ENCODE measurements at places on chromosomes 16 and 17. TPM values are rescaled to one million over a fixed set of nuclear protein-coding genes. Genes with fewer than 3 reads are reported as not detected.

DNA sequence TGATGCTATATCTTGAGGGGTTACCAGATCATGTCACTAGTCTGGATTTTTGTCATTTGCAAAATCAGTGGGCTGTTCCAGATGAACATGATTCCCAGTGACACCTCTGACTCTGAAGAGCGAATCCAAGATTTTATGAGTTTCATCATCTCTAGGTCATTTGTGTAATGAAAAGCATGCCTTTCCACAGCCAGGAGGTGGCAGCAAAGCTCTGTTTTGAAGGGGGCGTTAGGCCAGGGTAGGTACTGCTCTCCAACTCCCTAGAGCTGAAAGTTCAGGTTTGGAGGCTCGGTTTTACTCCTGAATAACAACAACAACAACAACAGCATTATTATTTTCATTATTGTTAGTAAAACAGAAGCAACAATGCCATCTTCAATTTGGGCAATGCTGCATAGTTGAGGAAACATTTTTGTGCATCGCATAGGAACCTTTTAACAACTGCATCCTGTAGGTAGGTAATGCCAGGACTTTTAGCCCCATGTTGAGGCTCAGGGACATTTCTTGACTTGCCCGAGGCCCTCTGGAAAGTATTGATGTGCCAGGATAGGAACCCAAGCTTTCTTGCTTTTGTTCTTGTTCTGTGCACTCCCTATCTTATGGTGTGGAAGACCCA lies 77.0 kb downstream of the MYH13 start:
- no peaks in the 10 kb centered on the region for H3K4me1 ChIP-seq
- peaks cover 9% of the 10 kb centered on the region for H3K27me3 ChIP-seq
- no peak overlapping the region for H3K27ac ChIP-seq
- no peaks in the 10 kb centered on the region for H3K36me3 ChIP-seq
- peak; percentile 60 for DNase-seq

- peaks cover 6% of the 10 kb centered on the region for H3K4me1 ChIP-seq
- no peaks in the 10 kb centered on the region for H3K36me3 ChIP-seq
- DNase-seq = no peak
- H3K4me3 ChIP-seq = no peak overlapping the region
These were observed 29.8 kb upstream of the RBBP6 start for GRCh38 chr16:24509536-24509935.

GRCh38 chr17:50938821-50939541 lies 72.8 kb upstream of the TOB1 start:
- H3K27me3 ChIP-seq = no peaks in the 10 kb centered on the region
- peak overlapping the region; percentile 43 for H3K27ac ChIP-seq
- H3K4me3 ChIP-seq = no peak overlapping the region

GRCh38 chr16:83353241-83353640 lies 454.5 kb upstream of the HSBP1 start:
- no peak for DNase-seq
- no peaks in the 10 kb centered on the region for H3K4me1 ChIP-seq
- no peaks in the 10 kb centered on the region for H3K36me3 ChIP-seq
- H3K27ac ChIP-seq = no peak overlapping the region

- no peaks in the 10 kb centered on the region for H3K27me3 ChIP-seq
- no peaks in the 10 kb centered on the region for H3K36me3 ChIP-seq
- no peak overlapping the region for H3K4me3 ChIP-seq
These were observed 73.2 kb downstream of the NT5M start for GRCh38 chr17:17376362-17376761.

GRCh38 chr17:1996800-1997288 lies 28.3 kb downstream of the RTN4RL1 start:
- H3K27me3 ChIP-seq = peaks cover 8% of the 10 kb centered on the region
- peaks cover 40% of the 10 kb centered on the region for H3K4me1 ChIP-seq
- H3K27ac ChIP-seq = no peak overlapping the region

DNA sequence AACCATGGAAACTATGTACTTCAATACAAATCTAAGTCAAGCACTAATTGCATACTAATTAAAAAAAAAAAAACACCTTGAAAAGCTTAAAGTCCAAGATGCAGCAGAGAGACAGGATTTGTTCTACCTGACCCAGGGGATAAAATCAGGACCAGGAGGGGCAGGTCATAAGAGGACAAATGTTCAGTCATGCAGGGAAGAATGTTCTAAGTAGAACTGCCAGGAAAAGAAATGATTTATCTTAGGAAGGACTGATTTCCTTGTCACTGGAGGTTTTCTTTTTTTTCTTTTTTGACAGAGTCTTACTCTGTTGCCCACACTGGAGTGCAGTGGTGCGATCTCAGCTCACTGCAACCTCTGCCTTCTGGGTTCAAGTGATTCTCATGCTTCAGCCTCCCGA lies 9.1 kb upstream of the GHDC start:
- H3K27me3 ChIP-seq = no peaks in the 10 kb centered on the region
- no peak for DNase-seq
- H3K4me1 ChIP-seq = peaks cover 5% of the 10 kb centered on the region
- peaks cover 3% of the 10 kb centered on the region for H3K36me3 ChIP-seq
- H3K27ac ChIP-seq = no peak overlapping the region
- H3K4me3 ChIP-seq = no peak overlapping the region

- no peaks in the 10 kb centered on the region for H3K4me1 ChIP-seq
- H3K4me3 ChIP-seq = no peak overlapping the region
- no peaks in the 10 kb centered on the region for H3K27me3 ChIP-seq
- DNase-seq = no peak
- H3K36me3 ChIP-seq = peaks cover 61% of the 10 kb centered on the region
- no peak overlapping the region for H3K27ac ChIP-seq
These were observed 12.8 kb downstream of the ZNF778 start for GRCh38 chr16:89230255-89230654.

DNA sequence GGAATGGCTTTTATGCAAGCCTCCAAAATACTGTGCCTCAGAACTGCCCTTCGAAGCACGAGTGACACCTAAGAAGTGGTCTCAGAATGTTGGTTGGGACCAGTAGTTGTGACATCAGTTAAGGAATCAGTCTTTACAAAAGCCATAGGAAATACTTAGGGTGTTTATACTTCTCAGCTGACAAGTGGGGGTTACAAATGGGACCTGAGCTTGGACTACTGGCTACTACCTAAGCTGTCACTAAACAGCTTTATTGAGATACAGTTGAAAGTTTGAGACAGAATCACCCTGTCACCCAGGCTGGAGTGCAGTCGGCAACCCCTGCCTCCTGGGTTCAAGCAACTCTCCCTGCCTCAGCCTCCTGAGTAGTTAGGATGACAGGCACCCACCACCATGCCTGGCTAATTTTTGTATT lies 5.0 kb downstream of the RPL19 start:
- peaks cover 25% of the 10 kb centered on the region for H3K36me3 ChIP-seq
- peaks cover 23% of the 10 kb centered on the region for H3K4me1 ChIP-seq
- no peak for DNase-seq
- peak overlapping the region; percentile 72 for H3K4me3 ChIP-seq
- no peak overlapping the region for H3K27ac ChIP-seq

- peaks cover 68% of the 10 kb centered on the region for H3K27me3 ChIP-seq
- no peak for DNase-seq
- no peak overlapping the region for H3K27ac ChIP-seq
- H3K36me3 ChIP-seq = peaks cover 10% of the 10 kb centered on the region
These were observed 1.6 kb downstream of the HIC1 start for GRCh38 chr17:2056206-2057174.

DNA sequence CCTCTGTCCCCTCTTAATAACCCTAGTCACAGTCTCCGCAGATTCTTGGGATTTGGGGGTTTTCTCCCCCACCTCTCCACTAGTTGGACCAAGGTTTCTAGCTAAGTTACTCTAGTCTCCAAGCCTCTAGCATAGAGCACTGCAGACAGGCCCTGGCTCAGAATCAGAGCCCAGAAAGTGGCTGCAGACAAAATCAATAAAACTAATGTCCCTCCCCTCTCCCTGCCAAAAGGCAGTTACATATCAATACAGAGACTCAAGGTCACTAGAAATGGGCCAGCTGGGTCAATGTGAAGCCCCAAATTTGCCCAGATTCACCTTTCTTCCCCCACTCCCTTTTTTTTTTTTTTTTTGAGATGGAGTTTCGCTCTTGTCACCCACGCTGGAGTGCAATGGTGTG lies 5.6 kb downstream of the CCL22 start:
- no peak overlapping the region for H3K4me3 ChIP-seq
- no peak overlapping the region for H3K27ac ChIP-seq
- H3K36me3 ChIP-seq = no peaks in the 10 kb centered on the region

- DNase-seq = no peak
- H3K27me3 ChIP-seq = no peaks in the 10 kb centered on the region
- H3K4me3 ChIP-seq = no peak overlapping the region
- H3K36me3 ChIP-seq = no peaks in the 10 kb centered on the region
These were observed 405.0 kb downstream of the WWOX start for GRCh38 chr16:78504401-78504851.

GRCh38 chr17:18866866-18867813 lies 9.2 kb downstream of the PRPSAP2 start:
- no peaks in the 10 kb centered on the region for H3K4me1 ChIP-seq
- DNase-seq = no peak
- H3K27ac ChIP-seq = no peak overlapping the region

DNA sequence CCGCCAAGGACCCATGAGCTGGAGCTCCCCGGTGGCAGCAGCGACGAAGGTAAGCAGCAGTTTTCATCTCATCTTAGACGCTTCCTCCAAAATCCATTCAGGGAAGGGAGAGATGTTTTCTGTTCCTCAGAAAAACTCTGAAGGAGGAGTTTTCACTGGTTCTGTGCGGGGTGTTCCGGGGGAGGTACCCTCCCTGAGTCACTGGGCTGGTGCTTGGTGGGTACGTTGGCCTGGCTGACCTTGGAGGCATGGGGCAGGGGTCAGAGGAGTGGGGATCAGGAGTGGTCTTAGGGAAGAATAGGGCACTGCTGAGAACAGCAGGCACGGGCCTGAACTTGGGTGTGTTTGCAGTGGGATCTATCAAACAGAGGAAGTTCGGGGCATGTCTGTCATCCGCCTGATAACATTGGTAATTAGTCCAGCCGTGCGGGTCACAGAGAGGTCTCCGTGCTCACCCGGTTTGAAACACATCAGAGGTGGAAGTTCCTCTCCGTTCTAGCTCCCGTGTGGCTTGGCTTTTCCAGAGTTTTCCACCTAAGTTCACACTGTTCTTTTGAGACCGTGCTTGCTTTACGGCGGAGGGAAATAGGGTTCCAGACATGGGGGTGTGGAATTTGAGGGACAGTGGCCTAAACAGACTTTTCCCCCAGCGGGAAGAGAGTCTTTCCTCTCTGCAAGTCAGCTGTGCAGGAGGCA lies 59.6 kb upstream of the CIBAR2 start:
- H3K36me3 ChIP-seq = no peaks in the 10 kb centered on the region
- DNase-seq = no peak
- no peak overlapping the region for H3K27ac ChIP-seq
- H3K27me3 ChIP-seq = peaks cover 58% of the 10 kb centered on the region
- H3K4me3 ChIP-seq = peak overlapping the region; percentile 86
- peaks cover 50% of the 10 kb centered on the region for H3K4me1 ChIP-seq

DNA sequence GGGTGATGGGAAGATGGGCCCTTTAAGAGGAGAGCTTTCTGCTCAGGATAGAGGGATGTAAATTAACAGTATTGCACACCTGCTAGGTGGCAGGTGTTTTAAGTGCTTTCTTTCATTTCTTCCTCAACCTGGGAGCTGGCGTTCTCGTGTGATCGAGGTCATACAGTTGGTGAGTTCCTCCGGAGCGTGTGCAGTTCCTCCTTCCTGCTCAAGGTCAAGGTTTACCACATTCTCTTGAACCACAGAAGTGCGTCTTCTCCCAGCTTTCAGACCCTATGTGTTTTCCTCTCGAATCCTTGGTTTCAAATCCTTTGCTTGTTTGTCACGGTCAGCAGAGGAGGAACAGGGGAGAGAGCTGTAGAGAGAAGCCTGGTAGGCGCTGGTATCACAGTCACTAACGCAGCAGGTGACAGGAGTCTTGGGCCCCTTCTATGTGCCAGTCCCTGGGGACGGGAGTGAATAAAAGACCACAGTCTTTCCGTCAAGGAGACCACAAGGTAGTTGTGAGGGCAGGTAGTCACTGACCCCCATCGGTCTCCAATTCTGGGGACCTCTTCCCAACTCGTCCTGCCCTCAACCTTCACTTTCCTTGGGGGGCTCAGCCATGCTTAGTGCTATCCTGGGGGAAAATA lies 791 bp downstream of the DNAI2 start:
- H3K4me3 ChIP-seq = no peak overlapping the region
- H3K27me3 ChIP-seq = peaks cover 7% of the 10 kb centered on the region
- no peak for DNase-seq
- H3K4me1 ChIP-seq = peaks cover 76% of the 10 kb centered on the region

- H3K4me3 ChIP-seq = no peak overlapping the region
- H3K36me3 ChIP-seq = peaks cover 2% of the 10 kb centered on the region
- DNase-seq = no peak
- no peaks in the 10 kb centered on the region for H3K27me3 ChIP-seq
These were observed 164.9 kb downstream of the IRX3 start for GRCh38 chr16:54121539-54122295.

DNA sequence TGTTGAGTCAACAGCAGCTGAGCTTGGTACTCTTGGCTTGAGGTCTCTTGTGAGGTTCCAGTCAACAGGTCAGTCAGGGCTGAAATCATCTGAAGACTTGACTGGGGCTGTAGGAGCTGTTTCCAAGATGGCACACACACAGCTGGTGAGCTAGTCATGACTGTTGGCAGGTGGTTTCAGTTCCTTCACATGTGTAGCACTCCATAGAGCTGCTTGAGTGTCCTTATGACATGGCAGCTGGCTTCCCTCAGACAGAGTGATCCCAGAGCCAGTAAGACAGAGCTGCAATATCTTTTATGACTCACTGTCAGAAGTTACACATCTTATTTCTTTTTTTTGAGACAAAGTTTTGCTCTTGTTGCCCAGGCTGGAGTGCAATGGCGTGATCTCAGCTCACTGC lies 19.5 kb upstream of the GAS7 start:
- no peak overlapping the region for H3K4me3 ChIP-seq
- peaks cover 14% of the 10 kb centered on the region for H3K4me1 ChIP-seq
- H3K27me3 ChIP-seq = peaks cover 6% of the 10 kb centered on the region
- DNase-seq = no peak
- no peak overlapping the region for H3K27ac ChIP-seq
- H3K36me3 ChIP-seq = no peaks in the 10 kb centered on the region

The CLDN6 gene
- total RNA-seq = 0.55 TPM

The ABAT gene
- 35.2 TPM for total RNA-seq

The ADCY7 gene
- total RNA-seq = 6.9 TPM

The HNF1B gene
- total RNA-seq = not detected

The GPRC5B gene
- total RNA-seq = 58.5 TPM

The ALOX12 gene
- total RNA-seq = 0.16 TPM

The MYH8 gene
- total RNA-seq = not detected

The RAB37 gene
- total RNA-seq = not detected

Measured in neural crest cell (in vitro differentiated cells).